Right renal pelvis (tissue), 4 donors: ENCODE measurements at places on chromosomes 3 and 15.

DNA sequence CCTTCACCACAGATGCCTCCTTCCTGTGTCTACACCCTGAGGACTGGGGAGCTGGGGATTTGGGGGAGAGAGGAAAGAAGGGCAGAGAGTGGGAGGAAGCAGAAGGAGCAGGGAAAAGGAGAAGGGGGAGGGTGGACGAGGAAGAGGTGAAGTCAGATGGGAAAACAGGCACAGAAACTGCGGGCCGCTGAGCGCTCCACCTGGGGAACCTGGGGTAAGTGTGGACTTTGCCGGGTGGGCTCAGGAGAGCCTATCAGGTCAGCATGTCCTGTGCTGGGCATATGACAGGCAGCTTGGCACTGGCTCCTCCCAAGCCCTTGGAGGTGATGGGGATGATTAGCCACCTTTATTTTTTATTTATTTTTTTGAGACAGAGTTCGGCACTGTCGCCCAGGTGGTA, 62.6 kb downstream of the CORO2B start:
- no peak for DNase-seq

DNA sequence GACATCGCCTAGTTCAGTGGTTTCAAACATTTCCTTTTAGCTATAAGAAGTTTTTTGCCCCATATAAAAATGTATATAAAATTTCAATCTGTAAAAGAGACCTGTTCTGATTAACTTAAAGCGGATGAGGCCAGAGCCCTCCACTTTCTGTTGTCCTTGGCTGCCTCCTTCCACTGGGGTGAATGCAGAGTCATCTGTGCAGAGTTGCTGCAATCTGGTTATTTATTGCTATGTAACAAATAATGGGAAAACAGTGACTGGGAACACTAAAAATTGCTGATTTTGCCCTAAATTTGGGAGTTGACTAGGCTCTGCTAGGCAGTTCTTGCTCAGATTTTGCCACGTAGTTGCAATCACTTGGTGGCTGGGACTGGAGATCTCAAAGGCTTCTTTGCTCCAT, 637.8 kb downstream of the GRM7 start:
- DNase-seq, result peak; percentile 3

DNA sequence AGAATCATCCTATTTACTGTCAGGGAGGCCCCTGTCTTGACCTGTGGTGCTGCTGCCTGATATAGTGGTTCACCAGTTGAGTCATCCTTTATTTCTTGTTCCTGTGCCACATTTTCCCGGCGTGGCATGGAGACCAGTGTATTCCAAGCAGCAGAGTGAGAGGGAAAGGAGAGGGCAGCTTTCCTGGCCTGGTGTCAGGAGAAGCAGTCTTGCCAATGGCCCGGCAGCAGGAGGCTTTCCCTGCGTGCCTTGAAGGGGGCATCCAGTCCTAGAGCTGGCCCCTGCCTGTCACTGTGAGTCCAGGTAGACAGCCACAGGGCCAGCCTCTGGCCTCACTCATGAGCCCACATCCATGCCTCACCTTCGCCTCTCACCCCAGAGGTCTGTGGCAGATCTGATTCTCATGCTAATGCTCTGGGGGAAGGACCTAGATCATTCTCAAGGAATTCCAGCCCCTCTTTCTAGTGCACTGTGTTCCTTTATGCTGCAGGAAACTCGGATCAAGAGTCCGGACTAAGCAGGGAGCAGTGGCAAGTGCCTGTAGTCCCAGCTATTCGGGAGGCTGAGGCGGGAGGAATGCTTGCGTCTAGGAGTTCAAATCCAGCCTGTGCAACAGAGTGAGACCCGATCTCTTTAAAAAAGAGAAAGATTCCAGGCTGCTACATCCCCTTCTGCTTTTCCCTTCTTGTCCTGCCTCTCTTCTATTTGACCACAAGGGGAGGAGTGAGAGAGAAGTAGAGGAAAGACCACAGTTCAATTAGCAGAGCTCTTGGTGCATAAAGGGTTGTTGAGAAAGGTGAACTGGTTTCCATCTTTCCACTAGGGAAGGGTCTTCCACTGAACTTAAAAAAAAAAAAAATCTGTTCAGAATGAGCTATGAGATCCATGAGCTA, 66.8 kb upstream of the HACD2 start:
- DNase-seq, result no peak

GRCh38 chr15:47386459-47386858, 330.8 kb upstream of the SEMA6D start:
- no peak for DNase-seq

GRCh38 chr15:74762791-74763150, 14.1 kb downstream of the CYP1A2 start:
- DNase-seq, result no peak

DNA sequence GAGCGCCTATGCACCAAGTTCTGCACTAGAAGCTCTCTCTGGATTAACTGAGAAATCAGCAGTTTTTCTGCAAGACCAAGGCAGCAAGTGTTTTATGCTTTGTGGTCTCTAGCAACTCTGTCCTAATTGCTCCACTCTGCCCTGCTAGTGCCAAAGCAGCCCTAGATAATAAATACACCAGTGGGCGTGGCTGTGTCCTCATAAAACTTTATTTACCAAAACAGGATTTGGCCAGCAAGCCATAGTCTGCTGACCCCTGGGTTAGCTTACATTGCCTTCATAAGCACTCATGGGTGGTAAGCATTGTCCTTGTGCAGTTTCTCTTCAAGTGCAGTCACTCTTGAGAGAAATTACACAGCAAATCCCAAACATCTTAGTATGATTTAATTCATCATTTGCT, 30.7 kb upstream of the SLC24A5 start:
- no peak for DNase-seq

GRCh38 chr3:140128217-140128616, 193.2 kb downstream of the CLSTN2 start:
- no peak for DNase-seq

- no peak for DNase-seq
Observed at GRCh38 chr3:122403489-122403888, 12.4 kb downstream of the WDR5B start.

GRCh38 chr3:194828926-194829325, 143.2 kb downstream of the FAM43A start:
- no peak for DNase-seq

DNA sequence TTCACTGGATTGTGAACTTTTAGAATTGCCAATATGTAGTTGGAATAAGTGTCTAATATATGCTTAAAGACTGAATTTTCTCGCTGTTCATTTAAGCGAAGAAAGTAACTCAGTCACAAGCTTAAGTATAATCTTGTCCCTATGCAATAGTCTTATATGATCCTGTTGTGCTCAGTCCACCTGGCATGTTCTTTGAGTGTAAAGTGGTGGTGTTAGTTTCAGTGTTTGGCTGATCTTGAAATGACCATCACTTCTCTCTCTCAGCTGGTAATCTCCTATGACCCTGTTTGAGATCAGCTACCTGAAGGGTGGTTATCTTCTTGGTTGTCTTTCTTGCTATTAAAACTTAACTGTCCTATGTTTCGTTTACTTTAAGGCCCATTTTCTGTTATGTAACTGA, 197.5 kb downstream of the PTPRG start:
- DNase-seq, result no peak

DNA sequence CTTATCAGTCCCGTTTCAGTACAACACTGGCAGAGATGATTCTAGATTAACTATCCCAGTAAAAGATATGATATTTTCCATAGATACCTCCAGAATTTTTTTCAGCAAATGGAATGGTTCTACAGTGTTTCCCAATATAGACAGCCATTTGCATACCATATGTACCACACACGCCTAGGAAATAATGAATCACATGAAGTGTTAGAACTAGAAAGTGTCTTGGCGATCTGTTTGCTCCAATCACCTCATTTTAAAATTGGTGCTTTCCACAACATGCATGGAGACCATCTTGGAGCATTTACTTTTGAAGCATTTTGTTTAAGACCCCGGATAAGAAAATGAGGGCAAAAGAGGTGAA, 2.0 kb downstream of the C2CD4A start:
- DNase-seq, result no peak

GRCh38 chr15:56640127-56640526, 93.2 kb downstream of the ZNF280D start:
- DNase-seq, result no peak

- no peak for DNase-seq
Observed at GRCh38 chr3:27986234-27986879, 255.1 kb upstream of the CMC1 start.

- DNase-seq, result no peak
Observed at GRCh38 chr3:43960448-43960840, 269.7 kb downstream of the ABHD5 start.

DNA sequence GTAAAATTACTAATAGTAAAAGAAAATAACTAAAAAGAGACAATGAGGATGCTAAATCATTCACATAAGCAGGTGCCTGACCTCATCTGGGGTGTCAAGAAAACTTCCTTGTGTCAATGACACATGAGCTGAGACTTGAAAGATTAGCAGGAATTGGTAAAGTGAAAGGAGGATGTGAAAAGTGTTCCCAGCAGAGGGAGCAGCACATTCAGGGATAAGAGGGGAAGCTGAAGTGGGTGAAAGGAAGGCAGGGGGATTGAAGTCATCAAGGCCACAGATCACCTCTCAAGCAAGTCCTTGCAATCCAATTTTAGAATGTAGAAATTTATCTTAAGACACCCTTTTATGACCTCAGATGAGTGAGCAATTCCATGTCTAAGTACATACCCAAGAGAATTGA, 60.2 kb upstream of the ACP3 start:
- peak; percentile 31 for DNase-seq

DNA sequence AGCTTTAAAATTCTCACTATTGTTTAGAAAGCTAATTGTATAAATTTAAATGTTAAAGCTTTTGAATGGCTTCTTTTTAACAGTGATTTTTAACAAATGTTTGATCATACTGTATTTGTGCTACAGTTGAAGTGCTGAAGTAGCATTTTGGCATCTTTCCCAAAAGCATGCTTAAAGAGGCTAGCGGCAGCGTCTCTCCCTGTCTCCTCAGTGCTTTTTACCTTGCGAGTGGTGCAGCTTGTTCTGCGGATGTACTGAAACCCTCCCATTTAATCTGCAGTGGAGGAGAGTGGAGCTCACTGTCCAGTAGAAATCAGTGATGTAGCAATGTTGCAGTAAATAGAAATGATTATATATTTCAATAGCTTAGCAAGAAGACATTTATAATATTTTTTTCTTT, 43.7 kb downstream of the LRRC49 start:
- DNase-seq, result no peak

DNA sequence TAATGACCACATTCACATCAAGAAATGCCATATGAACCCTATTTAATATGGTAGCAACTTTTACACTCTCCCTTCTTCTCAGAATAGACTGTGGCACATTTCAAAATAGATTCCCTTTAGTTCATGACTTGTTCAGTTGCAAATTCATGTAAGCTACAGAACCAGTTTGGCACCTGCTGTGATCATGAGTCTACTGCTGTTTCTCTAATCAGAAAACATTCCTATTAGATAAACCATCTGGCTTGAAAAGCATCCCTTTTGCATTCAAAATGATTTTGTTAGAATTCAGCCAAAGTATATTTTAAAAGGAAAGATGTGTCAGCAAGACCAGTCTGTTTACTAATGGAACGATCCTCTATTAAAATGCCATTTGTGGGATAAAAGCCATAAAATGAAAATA, 304.4 kb downstream of the BCHE start:
- no peak for DNase-seq

GRCh38 chr15:46442184-46442583, 807.4 kb downstream of the SQOR start:
- no peak for DNase-seq
